SK-N-SH (cell line): ENCODE measurements at places on chromosomes 2 and 18.
A peak's percentile ranks its signal among the peaks of the same experiment; 100 is the strongest.

DNA sequence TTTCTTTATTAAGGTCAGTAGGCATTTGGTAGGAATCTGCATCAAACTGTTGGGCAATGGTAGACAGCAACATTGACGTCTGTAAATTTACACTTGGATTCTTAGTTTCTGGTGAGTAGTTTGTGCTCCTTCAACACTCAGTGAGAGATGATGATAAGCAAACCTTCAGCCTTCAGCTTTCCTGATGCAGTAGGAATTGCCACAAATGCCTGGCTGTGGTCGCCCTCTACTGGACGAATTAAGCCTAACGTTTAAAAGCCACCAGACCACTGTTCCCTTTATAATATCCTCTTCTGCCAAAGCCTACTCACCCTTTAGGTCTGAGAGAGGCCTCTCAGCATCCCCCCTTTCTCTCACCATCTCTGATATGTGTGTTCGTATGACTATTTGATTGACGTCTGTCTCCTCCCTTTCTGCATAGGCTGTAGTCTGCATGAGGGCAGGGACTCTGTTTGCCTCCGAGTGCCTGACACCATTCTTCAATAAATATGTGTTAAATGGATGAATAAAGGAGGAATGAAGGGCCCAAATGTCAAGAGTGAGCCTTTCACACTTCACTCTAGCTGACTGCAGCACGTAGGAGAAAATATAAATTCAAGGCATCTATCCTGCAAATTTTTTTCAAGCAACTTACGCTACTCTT is 47.0 kb upstream of the PLEKHM3 start:
- DNase-seq = peak; percentile 71

DNA sequence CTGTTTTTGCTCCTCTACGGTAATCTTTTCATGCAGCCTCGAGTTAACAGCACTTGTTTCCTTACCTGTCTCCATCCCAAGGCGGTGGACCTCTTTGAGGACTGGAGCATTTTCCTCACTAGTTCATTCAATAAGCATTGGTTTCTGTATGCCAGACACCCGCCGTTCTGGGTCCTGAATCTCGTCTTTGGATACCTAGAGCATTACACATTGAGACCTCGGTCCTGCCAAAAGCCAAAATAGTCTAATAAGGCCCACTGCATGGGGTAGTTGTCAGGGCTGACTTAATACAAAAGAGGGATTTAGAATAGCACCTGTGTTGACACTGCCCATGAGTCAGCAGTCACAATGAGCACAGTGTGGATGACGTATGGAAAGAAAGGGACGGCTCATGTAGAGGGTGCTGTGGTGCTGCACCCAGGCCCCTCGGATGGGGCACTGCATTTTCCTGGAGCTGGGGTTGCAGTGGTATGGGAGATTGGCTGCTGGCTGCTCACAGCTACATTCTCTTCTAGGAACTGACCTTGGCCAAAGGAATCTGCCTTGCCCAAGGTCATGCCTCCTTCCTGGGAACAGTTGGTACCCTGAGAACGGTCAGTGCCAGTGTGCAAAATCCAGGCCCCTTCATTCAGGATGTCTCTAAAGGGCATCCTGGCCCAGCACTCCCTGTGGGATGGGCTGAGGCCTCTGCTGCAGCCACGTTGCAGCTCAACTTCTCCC is 126.9 kb upstream of the NCK2 start:
- DNase-seq = no peak

DNA sequence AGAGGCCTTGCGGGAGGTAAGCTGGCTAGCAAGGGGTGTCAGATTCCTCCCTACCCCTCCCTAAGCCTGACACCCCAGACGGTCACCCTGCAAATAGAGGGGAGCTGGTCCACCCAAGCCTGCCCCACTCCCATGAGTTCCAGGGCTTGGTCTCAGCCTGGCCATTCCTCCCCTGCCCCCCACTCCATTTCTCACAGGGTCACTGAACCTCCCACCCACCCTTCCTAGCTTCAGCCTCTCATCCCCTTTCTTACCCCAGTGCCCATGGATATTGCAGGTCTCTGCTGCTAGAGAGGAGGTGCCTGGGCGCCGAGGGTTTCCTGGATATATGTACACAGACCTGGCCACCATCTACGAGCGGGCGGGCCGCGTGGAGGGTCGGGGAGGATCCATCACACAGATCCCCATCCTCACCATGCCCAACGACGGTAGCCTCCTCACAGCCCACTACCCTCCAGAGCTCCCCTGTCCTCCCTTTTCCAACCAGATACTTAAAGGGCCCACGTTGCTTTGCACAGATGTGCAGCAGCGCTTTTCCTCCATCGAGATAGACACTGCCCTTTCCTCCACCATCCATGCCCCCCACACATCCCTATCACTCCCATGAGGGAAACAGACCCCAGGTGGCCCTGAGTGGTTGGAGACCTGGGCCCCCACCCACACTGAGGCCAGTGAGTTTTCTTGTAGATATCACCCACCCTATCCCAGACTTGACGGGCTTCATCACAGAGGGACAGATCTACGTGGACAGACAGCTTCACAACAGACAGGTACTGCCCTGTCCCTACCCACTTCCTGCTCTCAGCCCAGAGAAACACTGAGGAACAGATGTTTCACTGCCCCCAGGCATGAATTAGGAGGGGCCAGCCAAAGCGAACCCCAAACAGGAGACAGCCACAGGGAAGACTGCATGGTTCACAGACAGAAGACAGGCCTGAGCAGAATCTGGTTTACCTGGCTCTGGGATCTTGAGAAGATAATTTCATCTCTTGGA is 15.2 kb upstream of the ANKRD53 start:
- DNase-seq = peak; percentile 17

DNA sequence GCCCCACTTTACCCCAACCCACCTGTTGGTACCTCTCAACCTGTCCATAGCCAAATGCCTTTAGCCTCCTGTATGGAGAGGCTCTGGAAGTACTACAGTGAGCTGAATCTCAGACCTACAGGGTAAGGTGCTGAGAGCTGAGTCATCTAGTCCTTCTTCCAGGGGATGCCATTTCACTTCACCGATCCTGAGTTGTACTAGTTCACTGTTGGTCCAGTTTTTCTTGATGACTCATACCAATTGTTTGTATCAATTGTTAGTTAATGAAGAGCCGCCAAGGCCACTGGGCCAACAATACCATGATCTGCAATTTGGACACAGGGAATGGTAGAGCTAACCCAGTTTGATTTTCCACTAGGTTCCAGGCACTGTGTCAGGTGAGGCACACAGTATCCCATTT is 257.0 kb downstream of the CLIP4 start:
- DNase-seq = no peak

GRCh38 chr2:202165945-202166344 is 72.5 kb downstream of the SUMO1 start:
- no peak for DNase-seq

GRCh38 chr2:174223388-174223787 is 24.9 kb downstream of the OLA1 start:
- DNase-seq = no peak

GRCh38 chr2:210606001-210606400 is 49.6 kb downstream of the CPS1 start:
- no peak for DNase-seq

GRCh38 chr18:13696961-13697360 is 29.4 kb downstream of the FAM210A start:
- no peak for DNase-seq

- DNase-seq = no peak
Measured at GRCh38 chr2:42959234-42960001, 167.0 kb upstream of the HAAO start.

DNA sequence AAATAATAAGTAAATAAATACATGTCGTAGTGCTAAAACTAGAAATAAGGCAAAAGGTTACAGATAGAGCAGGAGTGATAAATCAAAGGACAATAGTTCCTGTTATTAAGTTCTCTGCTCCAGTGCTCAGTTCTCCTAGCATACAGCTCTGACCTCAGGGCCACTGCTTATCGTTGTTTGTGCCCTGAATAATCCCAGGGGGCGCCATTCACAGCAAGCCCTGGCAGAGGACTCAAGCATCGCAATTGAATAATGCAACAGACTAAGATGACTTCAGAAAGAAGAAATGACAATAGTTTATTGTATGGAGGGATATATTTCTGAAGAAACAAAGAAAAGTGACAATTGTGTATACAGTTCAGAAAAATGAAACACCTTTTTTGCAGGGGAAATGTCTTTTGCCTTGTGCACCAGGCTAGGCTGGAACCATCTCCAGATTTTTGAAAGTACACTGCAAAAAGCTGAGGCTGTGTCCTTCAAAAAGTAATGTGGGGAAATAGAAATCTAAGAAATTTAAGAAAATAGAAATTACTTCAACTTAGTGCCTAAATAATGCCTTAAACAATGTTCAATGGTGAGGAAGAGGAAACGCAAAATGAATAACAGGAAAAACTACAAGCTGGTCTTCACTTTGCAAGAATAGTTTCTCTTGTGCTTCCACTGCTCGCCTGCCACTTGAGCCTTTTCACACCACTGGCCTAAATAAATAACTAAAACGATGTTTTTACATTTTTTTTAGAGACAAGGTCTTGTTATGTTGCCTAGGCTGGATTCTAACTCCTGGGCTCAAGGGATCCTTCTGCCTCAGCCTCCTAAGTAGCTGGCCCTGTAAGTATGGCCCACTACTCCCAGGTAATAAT is 19.0 kb upstream of the CCNYL1 start:
- peak; percentile 59 for DNase-seq

GRCh38 chr2:145095641-145096435 is 575.9 kb upstream of the ZEB2 start:
- no peak for DNase-seq

DNA sequence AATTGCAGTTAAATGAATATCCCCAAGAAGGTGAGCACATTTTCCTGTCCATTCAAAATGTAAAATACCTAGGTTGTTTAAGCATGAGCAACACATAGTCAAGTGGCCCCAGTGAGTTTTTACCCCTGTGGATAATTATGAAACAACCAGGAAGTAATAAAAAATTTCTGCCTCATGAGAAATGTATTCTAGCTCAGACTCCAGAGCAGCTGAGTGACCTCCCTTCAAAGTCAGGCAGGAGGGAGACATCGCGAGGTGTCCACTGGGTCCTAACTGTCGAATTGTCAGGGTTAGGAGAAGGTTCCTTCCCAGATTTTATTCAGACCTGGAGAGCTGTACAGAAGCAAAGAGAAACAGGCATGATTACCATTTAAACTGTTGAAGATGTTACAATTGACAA is 416.6 kb upstream of the SMIM21 start:
- DNase-seq = no peak

DNA sequence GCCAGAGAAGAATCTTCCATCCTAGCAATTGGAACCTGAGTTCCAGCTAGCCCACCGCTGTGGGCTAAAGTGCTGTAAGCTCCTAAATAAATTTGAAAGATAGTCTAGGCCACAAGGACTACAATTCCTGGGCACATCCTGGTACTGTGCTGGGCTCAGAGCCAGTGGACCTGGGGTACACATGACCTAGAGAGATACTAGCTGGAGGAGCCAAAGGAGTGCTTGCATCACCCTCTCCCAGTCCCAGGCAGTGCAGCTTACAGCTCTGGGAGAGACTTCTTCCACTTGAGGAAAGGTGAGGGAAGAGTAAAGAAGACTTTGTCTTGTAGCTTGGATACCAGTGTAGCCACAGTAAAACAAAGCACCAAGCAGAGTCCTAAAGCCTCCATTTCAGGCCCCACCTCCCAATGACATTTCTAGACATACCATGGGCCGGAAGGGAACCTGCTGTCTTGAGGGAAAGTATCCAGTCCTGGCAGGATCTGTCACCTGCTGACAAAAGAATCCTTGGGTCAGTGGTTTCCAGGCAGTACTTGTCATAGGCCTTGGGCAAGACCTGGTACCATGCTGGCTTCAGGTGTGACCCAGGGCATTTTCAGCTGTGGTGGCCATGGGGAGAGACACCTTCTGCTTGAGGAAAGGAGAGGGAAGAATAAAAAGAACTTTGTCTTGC is 89.5 kb downstream of the TMEM185B start:
- DNase-seq = no peak

- DNase-seq = no peak
Measured at GRCh38 chr2:132403146-132403545, 13.5 kb upstream of the GPR39 start.

DNA sequence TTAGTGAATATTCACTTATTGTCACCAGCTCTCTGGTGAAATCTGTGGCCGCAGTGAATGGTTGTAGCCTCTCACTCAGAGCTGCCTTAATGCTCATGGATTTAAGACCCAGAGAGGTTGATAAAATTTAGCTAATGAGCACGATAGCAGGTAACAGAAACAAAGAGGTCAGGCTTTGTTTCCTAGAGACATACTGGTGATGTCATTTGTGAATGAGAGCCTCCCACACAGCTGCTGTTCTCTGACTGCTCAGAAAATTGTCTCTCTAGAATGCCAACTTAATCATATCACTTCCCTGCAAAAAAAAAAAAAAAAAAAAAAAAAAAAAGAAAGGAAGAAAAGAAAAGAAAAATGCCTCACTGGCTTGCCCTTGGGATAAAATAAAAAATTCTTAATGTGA is 411.7 kb upstream of the MYT1L start:
- no peak for DNase-seq

- no peak for DNase-seq
Measured at GRCh38 chr2:156933645-156934225, 323.8 kb upstream of the GALNT5 start.

- DNase-seq = no peak
Measured at GRCh38 chr18:62545098-62545497, 22.3 kb downstream of the ZCCHC2 start.

- peak; percentile 49 for DNase-seq
Measured at GRCh38 chr2:224369028-224369632, 32.8 kb downstream of the FAM124B start.

DNA sequence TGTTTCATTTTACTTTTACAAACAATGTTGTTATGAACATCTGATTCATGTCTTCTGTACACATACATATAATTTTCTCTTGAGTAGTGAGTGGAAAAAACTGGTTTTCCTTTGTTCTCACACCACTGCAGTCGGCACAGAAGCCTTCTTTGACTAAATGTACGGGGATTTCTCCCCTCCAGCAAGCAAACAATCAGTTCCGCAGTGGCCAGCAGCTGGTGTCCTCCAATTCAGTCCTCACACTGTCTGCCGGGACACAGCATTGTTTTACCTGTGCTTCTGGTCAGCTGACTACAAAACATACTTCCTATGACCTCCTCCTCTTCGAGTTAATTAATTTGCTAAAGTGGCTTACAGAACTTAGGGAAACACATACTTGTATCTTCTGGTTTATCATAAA is 202.8 kb downstream of the WDR7 start:
- no peak for DNase-seq

DNA sequence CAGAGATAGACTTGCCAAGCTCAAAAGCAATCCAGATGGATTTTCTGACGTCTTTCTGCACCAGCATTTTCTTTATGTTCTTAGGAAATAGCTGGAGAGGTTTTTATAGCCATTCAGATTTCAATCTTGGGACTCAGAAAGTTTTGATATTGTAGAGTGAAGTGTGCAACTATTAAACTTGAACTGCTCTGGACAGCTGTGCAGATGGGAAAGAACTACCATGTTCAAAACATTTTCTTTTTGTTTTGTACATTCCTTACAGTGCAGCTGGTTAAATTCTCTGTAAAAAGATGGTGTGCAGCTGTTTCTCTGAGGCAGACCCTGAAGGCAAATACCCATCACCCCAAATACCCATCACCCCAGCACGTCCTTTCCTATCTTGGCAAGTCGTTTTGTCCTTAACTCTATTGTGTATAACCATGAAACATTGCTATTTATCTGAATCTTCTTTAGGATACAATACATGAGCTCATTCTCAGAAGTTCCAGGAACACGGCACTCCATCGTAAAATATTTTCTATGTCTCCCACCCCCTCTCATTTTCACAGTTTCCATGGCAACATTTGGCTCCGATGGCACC is 38.8 kb downstream of the AQP4 start:
- DNase-seq = no peak

- DNase-seq = no peak
Measured at GRCh38 chr2:194003911-194004310, 1653.1 kb upstream of the SLC39A10 start.
